ENCODE measurements at places on chromosomes 6 and 20.

- DNase-seq = no peak
Observed at GRCh38 chr20:40703975-40704530, 15.0 kb upstream of the MAFB start.

DNA sequence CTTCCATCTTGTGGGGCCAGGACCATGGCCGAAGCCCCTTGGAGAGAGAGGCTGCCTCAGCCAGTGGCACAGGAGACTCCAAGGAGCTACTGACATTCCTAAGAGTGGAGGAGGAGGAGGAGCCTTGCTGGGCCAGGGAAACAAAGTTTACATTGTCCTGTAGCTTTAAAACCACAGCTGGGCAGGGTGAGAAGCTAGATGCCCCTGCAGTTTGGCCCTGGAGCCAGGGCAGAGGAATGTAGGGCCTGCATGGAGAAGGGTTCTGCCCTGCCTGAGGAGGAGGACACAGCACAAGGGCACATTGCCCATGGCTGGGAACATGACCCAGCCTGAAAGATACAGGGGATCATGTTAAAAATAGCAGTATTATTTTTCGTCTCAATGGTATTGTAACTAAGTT lies 37.4 kb downstream of the PLCG1 start:
- no peak for DNase-seq

GRCh38 chr6:46734867-46735719 lies at the start of gene PLA2G7:
PLA2G7 (minus strand) TSS chr6:46735375; CDS start chr6:46722891, 12,484 bp downstream.
- peak; percentile 74 for DNase-seq

- DNase-seq = no peak
Observed at GRCh38 chr6:44771647-44772415, 384.3 kb downstream of the CDC5L start.

- DNase-seq = no peak
Observed at GRCh38 chr6:22401932-22402331, 105.1 kb upstream of the PRL start.

GRCh38 chr6:151025076-151025475 lies 159.6 kb downstream of the MTHFD1L start:
- DNase-seq = no peak

- peak; percentile 59 for DNase-seq
Observed at GRCh38 chr6:127120023-127120786, 1.7 kb downstream of the RSPO3 start.

DNA sequence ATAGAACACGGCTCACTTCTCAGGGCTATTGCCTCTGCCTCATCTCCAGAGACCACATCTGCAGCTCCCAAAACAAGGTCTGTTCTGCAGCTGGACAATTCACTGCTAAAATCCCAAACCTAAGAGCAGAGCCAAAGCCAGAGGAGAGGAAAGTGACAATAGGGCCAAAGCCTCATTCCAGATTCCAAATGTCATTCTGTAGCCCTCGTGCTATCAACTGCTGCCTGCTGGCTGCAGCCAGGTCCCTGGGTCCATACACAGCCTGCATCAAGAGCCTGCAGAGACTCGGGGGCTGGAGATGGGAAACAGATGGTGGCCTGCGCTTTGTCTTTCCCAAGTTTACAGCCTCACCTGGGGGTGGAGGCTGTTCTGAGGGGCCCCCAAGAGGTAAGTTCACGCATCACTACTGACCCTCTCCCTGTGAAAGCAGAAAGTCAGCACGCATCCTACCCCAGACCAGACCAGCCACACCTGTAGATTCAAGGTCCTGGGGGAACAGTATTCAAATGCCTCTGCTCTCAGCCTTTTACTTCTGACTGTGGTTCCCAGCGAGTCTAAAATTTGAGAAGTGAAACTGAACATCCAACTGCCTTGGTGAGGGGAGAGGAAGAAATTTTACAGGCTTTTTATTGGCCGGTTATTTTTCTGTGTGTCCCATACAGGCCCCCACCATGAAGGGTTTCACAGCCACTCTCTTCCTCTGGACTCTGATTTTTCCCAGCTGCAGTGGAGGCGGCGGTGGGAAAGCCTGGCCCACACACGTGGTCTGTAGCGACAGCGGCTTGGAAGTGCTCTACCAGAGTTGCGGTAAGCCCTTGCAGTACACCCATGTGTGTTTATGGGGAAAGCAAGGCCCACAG lies at the start of gene LY86:
Gene LY86, plus strand, starts transcription at position 657 of the 860 bp plus-strand sequence. Its CDS starts 15 bp downstream, at position 672.
- DNase-seq = no peak

DNA sequence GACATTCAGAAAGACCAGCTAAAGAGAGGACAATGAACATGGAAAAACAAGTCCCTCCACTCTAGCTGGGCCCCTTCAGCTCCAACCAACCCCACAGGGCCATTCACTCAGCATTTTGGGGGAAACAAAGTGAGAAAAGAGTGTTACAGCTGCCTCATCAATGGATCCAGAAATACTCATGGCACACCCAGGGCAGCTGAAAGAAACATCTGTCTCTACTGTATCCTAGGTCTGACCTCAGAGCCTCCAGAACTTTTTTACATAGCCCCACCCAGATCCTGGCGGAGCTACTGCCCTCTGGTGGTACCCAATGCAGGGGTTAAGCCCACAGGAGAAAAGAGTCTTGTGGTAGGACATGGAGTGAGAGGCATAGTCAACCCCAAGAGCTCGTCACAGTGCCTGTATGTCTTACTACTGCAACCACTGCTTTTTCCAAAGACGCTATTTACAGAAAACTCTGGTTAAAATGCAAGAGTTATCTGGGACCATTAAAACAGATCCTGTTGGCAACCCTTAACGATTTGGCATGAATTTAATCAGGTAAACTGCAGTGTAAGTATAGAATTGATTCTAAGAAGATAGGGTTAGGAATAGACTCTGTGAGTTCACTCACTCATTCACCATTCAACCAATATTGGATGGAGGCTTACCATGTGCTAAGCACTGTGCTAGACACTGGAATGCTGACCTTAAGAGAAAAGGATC lies 37.4 kb upstream of the FAM83C start:
- DNase-seq = peak; percentile 61

DNA sequence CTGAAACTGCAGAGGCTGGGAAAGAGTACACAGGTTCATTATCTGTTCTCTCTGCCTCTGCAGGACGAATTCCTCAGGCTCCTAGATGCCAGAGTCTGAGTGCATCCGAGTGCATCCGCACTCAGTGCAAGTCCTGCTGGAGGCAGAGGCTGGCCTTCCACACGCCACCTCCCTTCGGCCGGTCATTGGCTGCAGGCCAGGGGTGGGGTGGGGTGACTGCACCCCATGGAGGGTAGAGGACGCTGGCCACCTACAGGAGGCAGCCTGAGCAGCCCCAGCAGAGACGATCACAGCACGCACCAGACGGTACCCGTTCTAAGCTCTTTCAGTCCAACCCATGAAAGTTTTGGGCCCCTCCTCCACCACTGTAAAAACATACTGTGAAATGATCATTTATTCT lies 11.7 kb downstream of the SFT2D1 start:
- DNase-seq = peak; percentile 91

DNA sequence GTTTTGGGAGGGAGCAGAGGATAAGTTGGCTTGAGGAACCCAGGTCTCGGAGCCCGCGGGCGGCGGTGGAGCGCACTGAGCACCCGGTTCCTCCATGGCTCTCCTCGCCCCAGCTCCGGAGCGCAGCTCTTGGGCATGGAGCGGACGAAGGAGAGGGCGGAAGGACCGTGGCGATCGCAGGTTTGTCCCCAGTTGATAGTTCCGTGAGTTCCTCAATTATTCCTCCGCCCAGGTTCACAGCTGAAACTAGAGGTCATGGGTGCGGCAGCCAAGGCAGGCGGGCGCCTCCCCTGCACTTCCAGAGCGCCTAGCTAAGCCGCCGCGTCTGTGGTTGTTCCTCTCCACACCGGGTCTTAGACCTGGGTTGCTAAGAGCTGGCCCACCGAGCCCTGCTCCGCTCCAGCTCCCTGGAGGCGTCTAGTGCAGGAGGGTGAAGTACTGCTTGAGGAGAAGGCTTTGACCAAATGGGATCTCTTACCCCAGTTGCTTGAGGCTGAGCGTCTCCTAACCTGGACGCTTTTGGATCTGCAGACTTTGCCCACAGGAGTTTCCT lies at the start of gene HTR1B:
Gene HTR1B, minus strand, starts transcription at position 184 of the 553 bp plus-strand sequence. Its CDS starts 88 bp downstream, at position 96.
- DNase-seq = peak; percentile 68

- no peak for DNase-seq
Observed at GRCh38 chr6:38248500-38249234, 391.1 kb downstream of the BTBD9 start.

GRCh38 chr20:31663838-31664695 lies 26.4 kb downstream of the COX4I2 start:
- no peak for DNase-seq

DNA sequence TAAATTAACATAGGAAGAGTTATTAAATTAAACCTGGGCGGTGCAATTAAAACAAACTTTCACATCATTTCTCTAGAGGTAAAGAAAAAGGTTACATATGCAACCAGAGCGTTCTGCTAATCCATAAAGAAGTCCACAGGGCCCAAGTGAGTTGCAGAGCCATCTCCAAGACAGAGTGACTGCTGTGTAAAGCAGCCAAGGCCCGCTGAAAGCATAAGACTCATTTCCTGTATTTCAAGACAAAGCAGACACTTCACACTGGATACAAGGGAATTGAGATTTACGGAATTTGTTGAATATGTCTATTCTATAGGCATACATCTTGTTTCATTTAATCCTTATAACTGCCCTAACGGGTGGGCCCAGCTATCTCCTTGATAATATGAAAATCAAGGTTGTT lies 422.8 kb downstream of the CBLN4 start:
- DNase-seq = no peak

- DNase-seq = no peak
Observed at GRCh38 chr6:114747995-114748625, 405.3 kb upstream of the HS3ST5 start.

- DNase-seq = peak; percentile 66
Observed at GRCh38 chr6:132768051-132768517, 10.4 kb upstream of the VNN2 start.

- no peak for DNase-seq
Observed at GRCh38 chr6:155197932-155198331, 65.9 kb upstream of the CLDN20 start.

GRCh38 chr6:36075656-36076055 lies 48.0 kb downstream of the MAPK14 start:
- no peak for DNase-seq

GRCh38 chr6:19838442-19839236 lies 1.5 kb downstream of the ID4 start:
- peak; percentile 75 for DNase-seq

- DNase-seq = peak; percentile 72
Observed at GRCh38 chr6:33592595-33593413, 12.7 kb upstream of the BAK1 start.

DNA sequence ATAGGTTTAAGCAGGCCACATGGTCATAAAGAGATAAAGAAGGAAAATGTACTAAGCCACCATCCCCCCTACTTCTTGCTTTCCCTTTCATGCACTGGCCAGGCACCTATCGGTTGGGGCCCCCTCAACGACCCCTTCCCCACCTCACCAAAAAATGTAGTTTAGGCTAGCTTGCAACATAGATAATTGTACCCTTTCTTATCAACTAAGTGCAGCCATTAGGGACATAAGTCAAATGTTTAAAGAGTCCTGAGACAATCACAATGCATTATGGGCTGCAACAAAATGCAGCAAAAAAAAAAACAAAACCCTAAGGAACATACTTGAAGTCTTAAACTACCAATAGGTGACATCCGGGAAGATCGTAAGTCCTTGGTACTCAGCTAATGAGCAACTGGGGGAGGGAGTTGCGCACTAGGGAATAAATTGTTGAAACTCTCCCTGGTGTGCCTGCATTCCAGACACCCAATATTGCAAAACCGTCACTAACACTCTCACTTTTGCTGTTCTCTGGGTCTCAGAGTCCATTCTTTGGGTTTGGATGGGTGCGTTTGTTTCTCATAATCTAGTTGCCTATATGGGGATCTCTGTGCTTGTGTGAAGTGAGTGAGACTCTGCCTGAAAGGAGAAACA lies 12.4 kb upstream of the HLA-G start:
- no peak for DNase-seq

DNA sequence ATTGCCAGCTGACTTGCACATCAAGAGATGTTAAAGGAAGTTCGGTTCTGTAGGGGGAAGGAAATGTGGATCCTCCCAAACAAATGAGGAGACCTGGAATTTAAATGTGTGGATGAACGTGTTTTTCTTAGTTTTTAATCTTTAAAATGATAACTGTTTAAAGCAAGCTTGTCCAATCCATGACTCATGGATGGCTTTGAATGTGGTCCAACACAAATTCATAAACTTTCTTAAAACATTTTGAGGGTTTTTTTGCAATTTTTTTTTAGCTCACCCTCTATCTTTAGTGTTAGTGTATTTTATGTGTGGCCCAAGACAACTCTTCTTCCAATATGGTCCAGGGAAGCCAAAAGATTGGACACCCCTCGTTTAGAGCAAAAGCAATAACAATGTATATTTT lies 12.6 kb downstream of the TUBB2B start:
- no peak for DNase-seq

DNA sequence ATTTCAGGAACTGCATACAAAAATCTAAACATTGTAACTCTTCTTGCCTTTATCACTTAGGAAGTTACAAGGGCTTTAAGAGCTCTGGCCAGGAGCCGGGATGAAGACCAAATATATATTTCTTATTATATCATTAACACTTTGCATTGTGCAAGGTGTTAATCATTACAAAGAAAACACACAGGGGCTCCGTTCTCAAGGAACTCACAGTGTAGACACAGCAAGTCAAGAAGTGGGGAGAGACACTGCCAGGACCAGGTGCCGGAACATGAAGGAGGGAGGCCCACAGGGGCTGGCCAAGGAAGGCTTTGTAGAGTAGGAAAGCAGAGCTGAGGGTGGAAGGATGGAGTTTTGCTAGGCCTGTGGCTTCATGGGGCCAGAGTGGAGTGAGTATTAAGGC lies 17.4 kb downstream of the ITPR3 start:
- DNase-seq = peak; percentile 40

DNA sequence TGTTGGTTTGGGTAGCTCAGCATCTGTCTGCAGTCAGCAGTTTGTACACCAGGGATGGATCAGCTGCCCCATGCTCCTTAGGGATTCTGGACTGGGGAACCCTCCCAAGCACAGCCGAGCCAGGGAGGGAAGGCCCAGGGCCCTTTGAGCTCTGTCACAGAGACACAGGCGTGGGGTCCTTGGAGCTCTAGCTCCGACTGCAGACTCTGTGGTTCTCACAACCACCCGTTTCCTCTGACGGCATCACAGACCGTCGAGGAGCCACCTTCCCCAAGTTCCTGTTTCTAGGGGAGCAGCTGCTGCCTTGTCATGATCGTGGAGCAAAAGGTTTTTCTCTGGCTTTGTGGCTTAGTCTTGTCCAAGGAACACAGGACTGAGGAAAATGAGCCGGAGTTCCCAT lies at the start of gene SLA2:
Gene SLA2, minus strand, starts transcription at position 199 of the 400 bp plus-strand sequence. CDS start 4,861 bp downstream, outside the sequence.
- no peak for DNase-seq

DNA sequence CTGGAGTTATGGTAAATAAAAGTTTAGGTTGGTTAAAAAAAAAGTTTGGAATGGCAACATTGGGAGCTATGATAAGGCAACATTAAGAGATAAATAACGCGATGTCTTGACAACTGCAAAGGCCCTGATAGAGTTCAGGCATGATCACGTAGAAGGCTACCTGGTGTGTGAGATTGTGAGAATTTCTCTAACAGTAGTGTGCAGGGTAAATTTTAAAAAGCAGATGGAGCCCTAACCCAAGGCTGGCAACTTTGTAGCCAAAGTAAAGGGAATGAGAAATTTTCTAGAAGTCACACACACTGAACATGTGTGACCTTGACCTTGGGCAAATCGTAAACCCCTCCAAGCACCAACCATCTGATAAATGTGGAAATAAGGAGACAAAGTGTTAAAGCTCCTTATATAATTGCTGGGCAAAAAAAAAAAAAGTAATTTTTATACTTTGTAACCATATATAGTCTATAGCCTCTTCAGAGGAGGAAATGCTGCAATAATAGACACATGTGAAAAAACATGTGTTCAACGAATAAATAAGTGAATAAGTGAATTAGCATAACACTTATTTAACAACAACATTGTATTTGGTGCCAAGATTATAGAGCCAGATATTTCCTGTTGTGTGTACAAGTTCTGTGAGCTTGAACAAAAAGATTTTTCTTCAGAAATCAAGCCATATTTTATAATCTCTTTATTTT lies 18.2 kb downstream of the KCNQ5 start:
- DNase-seq = no peak

All from ecto neural progenitor cell (in vitro differentiated cells).